ENCODE measurements at places on chromosomes 1 and 21.
A peak's percentile ranks its signal among the peaks of the same experiment; 100 is the strongest.

DNA sequence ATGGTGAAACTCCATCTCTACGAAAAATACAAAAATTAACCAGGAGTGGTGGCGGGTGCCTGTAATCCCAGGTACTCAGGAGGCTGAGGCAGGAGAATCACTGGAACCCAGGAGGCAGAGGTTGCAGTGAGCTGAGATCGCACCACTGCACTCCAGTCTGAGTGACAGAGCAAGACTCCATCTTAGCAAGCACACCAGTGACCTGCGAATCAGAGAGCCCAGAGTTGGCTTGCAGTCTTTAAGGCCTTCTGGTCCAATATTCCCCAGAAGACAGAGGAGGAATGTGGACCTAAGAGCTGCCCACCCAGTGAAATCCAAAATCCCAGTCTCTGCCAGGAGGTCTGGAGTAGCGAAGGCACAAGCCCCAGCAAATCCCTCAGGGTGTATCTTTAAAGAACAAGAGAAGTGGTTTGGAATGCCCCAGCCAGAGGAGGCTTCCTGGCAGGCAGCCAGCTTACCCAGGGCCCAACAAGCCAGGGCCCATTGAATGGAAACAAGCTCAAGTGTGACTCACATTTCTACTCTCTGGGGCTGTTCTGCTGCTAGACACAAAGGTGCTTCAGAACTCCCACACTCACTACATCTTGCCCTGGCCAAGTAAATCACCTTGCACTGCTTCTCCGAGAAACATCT lies 23.9 kb downstream of the GPR161 start:
- peak; percentile 52 for DNase-seq

DNA sequence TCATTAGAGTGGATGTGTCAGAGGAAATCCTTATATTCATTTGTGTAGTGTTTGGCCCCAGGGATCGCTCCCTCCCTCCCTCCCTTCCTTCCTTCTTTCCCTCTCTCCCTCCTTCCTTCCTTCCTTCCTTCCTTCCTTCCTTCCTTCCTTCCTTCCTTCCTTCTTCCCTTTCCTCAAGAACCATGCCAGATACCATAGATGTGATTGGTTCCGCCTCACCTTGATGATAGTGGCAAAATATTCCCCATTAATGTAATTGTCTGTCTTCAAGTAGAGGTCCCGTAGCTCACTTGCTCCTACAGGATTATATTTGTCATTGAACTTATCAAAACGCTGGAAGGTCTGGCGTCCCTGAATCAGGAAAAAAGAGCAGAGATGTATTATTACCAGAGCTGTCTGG lies 7.8 kb upstream of the DENND2C start:
- no peak for DNase-seq

GRCh38 chr1:223739366-223740037 lies 27.2 kb downstream of the CAPN2 start:
- no peak for DNase-seq

DNA sequence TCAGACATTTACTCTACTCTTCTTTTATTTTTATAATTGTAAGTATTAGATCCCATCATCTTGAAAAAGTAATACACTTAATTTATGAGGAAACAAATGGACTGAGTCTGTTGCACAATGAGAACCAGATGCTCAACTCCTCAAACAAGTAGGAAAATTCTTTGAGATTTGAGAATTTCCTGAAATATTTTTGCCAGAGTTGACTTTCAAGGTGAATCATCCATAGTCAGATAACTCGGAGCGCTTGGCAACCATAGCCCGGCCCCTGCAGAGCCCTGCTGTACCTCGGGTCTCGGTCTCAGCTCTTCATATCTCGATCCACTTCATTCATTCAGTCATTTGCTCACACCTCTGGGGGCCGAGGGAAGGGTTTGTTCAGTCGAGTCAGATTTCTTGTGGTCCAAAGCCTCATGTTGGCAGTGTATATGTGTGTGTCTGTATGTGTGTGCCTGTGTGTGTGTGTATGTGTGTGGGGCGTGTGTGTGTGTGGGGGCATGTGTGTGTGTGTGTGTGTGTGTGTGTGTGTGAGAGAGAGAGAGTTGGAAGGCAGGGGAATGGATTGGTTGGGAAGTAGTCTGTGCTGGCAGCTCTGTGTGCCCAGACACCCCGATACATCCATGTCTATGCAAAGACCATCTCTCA lies 18.1 kb upstream of the PCP4 start:
- no peak for DNase-seq

GRCh38 chr1:30919025-30919881 lies 10.7 kb upstream of the SDC3 start:
- DNase-seq, result no peak

DNA sequence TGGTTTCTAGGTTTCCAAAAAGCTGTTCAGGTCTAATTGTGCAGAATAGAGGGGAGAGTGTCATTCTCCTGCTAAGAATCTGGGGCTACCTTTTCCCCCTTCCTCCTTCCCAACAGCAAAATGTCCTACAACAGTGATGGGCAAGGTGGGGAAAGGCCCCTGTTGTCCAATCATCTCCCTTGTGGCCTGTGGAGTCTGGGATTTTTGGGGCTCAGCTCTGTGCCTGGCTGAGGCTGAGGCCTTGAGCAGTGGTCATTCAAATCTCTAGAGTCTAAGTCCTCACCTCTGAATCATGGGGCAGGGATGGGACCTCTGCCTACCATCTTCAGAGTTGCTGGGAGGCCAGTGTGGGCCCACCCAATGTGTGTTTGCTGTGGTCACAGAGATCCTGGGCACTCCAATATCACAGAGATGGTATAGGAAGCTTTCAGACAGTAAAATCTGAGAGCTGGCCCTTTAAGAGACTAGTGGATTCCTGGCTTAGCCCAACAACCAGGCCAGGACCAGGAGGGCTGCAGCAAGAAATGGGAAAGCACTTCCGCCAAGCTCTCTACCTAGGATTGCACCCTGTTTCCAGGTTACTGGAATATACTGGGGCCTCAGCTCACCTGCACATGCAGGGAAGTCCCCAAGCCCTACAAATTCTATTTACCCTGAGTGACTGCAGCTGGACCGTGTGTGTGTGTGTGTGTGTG lies 28.5 kb upstream of the TENT5C start:
- no peak for DNase-seq

DNA sequence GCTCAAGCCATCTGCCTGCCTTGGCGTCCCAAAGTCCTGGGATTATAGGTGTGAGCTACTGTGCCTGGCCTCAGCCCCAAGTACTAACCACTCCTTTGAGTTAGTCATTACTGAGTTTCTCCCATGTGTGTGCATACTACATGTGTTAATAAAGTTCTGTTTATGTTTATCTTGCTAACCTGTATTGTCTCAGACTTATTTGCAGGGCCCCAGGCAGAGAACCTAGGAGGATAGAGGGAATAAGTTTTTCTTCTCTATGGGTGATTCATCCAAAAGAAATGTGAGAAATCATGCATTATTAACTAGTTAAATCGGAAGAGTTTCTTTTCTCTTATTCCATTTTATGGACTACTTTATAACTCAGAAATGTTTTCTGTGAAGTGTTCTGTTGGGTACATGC lies 203.9 kb upstream of the CACYBP start:
- DNase-seq, result no peak

DNA sequence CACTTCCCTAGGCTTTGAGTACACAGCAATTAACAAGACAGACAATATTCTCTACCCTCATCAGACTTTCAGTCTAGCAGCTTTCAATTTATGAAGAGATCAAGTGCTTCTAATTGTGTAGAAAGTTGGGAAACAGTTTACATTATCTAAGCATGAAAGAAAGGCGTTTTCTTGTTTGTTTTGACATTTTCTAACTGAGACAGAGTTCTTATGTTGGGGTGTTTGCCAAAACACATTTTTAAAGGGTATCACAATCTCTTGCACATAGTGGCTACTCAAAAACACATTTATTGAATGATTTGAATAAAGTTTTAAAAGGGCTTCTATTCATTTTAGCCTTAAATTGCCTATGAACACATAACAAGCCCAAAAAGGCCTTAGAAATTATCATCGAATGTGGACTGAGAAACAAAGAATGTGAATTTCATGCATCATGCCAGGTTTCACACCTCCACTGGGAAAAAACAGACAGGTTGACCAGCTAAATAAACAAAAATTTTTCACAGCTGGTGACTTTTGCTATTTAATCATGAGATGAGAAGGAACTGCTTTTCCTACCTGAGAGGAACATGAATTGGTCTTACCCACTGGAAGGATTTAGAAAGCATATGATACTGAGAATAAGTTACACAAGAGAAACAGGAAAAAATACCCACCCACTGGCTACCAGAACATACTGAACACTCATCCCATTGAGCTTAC lies 394.5 kb upstream of the PKN2 start:
- no peak for DNase-seq

GRCh38 chr1:56452027-56453011 lies 127.0 kb downstream of the PLPP3 start:
- no peak for DNase-seq

DNA sequence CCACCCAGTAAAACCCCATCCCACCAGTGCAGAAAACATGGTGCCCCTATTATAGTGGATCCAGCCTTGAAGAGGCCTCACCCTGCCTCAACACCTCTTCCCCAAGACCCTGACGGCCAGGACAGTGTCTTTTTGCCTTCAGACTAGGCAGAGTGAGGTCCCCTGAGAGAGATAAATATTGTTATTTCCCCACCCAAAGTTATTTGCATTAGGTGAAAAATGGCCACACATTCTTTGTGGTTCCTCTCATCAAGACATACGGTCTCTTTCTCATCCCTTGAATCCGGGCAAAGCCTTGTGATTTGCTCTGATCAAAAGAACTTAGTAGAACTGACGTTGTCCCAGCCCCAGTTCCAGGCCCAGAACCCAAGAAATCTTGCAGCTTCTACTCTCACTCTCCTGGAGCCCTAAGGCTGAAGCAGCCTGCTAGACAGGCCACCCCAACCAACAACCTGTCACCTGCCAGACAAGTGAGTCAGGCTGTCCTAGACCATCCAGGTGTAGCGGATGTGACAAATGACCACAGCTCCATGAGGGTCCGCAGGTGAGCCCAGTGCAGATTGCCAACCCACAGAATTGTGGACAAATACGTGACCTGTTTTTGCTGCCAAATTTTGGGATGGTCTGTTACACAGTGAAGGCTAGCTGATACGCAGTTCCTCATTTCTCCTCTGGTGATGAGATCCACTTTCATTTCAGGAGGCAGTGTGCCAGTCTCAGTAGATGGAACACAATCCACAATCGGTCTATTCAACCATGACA lies 8.1 kb upstream of the SSU72 start:
- DNase-seq, result no peak

DNA sequence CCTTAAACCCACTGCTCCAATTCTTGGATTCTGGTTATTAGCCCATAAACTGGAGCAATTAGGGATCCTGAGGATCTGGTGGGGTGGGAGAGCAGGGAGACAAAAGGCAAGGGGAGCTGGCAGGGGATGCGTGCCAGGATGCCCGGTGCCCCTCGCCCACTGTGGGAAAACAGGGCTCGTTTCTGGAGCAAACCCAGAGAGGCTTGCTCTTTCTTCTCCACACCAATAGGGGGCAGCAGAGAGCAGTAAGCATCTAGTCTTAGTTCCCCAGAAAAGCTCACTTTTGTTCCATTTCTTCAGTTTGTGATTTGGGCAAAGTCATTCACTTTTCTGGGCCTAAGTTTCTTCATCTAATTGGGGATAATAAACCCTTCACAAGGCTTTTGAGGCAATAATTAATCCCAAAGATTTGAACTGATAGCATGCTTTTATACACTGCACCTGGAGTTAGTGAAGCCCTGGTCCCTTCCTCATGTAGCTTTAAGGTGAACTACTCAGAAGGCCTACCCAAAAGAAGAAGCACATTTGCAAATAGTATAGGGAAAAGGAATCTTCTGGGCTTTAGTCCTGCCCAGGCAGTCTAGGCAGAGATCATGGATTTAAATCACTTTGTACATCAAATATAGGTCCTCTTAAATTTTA lies 160.6 kb upstream of the USP24 start:
- DNase-seq, result peak; percentile 36

- no peak for DNase-seq
These were observed 196.5 kb downstream of the TOMM20 start for GRCh38 chr1:234932106-234932505.

DNA sequence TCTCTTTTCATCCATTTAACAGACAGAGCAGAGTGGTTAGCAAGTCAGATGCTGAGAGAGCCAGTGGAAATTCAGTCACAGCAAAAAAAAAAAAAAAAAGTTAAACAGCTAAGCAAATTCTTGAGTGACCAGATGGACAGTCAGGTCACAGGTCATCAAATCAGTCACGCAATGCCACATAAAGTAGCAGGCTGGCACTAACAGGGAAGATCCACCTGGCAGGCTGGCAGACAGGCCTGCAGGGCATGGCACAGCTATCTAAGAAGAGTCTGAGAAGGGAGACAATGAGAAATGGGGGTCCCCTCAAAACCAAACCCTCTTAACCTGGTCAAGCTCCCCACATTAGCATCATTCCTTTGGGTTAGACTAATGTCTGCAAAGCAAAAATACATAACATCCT lies 371.9 kb downstream of the TTLL7 start:
- DNase-seq, result no peak

GRCh38 chr21:17613242-17613676 lies 558 bp upstream of the BTG3 start:
- no peak for DNase-seq

- DNase-seq, result no peak
These were observed 28.2 kb upstream of the KHDRBS1 start for GRCh38 chr1:31985430-31985829.

DNA sequence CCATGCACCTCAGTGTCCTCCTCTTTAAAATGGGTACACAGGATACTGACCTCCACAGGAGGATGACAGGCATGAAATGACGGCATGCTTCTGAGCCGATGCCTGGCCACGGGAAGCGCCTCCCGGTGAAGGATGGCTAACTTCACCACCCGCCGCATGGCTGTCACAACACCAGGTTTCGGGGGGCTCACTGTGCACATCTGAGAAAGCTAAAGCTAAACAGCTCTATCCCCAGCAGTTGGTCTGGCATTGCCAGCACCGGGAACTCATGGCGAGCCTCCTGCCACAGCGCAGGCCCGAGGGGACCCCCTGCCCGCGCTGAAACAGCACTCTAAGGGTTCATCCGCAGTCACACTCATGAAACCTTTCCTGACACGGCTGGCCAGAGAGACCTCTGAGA lies 16.0 kb downstream of the NPHP4 start:
- DNase-seq, result no peak

DNA sequence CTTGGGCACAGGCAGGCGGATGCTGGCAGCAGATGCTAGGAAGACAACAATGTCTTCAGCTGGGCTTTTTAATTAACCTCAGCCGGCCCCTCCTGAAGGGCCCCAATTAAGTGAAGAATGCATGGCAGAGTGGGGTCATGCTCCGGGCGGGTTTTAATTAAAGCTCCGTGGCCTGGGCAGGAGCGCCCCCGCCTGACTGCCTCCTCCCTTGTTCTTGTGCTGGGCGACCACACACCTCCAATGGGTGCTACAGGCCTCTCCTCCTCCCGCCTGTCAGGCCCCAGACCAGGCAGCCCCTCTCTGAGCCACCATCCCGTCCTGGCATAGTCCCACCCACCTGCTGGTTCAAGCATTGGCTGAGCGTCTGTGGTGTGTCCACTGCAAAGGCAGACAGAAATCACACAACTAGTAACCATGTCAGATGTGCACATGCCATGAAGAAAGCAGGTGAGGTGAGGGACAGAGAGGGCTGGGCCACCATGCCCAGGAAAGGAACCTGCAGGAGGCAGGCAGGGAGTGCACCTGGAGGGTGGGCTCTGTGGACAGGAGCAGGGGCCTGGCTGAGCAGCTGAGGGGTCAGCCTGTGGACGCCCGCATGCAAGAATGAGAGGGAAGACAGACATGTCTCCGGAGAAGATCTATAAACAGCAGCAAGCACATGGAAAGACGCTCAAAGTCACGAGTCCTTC lies 8.5 kb upstream of the ARF1 start:
- no peak for DNase-seq

- DNase-seq, result no peak
These were observed 99.0 kb downstream of the NEK7 start for GRCh38 chr1:198255784-198256183.
